ENCODE measurements at places on chromosomes 1 and 21.

- no peak for DNase-seq
Measured at GRCh38 chr1:46248122-46248920, 758 bp downstream of the RAD54L start.

DNA sequence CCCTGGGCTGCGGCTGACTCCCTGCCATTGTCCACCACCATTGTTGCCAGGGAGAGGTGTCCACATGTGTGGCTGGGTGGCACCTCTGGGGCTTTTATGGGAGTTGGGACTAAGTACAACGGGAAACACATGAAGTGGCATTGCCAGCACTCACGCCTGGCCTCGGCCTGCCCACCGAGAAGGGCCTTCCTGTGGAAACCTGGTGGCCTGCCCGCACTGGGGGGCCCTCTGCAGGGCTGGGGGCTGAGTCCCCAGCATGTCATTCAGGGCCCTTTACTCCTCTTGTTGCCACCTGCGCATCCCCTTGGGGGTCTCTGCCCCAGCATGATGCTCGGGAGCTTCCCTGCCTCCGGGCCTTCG, 35.5 kb upstream of the RUNX3 start:
- DNase-seq, result no peak

DNA sequence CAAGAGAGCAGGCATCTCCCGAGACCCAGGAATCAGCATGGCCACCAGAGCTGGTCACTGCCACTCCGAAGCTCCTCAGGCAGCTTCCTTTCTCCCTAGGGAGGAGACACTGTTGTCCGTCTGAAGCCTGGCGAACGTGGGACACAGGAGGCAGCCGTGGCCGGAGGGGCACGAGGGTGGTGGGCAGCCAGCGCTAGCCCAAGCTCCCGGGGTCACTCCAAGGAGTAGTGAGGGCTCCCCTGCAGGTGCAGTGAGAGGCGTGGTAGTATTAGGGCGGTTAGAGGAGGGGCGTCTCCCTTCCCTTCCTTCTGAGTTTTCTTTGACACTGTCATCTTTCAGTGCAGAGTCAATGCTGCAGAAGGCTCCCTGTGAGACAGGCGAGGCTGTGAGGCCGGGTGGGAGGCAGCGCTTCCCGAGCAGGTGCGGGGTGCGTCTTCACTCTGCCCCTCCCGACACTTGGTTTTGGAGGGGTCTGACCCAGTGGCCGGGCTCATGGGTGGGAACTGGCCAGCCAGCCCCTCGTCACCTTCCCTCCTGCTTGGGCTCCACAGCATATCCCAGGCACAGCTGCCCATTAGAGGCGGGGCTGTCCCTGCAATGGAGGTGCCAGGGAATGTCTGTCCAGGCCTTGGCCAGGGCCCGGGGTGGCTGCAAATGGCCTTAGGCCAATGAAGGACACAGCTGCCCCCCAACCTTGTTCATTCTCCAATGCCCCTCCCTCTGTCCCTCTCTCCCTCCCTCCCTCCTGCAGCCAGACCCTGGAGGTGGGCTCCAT, 171.6 kb upstream of the ARHGEF16 start:
- no peak for DNase-seq

GRCh38 chr1:35180776-35181374, 12.1 kb downstream of the SFPQ start:
- no peak for DNase-seq

GRCh38 chr1:27391511-27392095, 819 bp upstream of the GPR3 start:
- DNase-seq, result no peak

DNA sequence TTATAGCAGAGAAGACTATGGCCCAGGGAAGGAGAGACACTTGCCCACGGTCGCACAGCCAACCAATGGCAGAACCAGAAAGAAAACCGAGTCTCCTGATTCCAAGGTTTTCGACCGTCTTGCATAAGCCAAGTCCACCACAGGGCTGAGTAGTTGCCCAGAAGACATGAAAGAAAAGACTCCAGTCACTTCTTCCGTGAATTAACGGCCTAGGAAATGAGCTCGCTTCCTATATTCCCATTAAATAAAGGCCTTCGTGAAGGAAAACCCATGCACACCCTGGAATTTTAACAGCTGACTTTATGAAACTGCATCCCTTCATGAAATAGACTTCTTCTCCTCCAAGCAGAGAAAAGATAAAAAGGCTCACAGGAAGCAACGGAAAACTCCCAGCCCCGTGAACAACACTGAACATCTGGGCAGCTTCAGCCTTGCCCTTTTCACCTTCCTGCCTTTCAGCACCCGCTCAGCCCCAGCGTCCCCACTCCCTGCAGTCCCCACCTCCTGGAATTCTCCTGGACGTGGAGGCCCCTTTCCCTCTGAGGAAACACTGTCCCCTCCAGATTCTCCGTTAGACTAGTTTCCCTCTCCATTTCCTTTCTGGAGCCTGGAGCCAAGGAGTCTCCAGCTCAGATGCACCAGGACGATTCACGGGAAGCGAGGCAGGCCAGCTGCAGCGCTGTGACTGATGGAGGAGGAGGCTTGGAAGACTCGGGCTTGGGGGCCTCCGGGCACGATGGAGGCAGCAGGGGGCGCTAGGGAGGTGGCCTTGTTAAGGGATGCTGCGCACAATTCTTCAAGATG, 2.7 kb upstream of the MYOC start:
- peak; percentile 41 for DNase-seq

DNA sequence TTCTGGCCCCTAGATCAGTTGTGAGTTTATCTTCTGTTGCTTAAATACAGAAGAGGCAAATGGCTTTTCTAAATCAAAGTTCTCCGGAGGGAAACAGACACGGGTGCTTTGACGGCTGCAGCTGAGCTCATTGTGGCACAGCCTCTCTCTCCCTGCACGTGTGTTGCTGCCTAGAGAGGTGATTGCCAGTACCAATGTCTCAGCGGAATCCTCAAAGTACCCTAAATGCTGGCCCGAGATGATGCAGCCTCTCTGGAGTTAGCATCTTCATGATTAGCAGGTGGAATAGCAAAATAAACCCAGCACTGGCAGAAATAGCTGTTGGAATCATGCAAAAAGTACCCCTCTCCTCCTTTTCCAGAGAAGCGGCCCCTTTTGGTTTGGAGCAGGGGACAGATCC, 192.2 kb downstream of the PRDM2 start:
- DNase-seq, result no peak

DNA sequence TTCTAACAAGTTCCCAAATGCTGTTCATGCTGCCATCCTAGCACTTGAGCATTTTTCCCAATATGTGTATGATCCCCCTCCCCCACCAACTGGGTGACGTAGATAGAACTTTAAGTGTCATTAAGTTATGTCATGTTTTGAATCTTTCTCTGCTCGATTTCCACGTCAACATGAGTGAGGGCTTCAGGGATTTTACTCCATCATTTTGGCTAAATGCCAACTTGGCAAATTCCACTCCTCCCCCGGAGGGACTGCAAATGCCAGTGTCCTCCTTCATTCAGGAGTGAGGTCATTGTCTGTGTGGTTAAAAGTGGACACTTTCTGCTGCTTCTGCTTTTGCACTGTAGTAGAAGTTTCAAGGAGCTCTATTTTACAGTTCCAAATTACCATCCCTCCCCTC, 201.7 kb downstream of the FGGY start:
- no peak for DNase-seq

- DNase-seq, result no peak
Measured at GRCh38 chr21:18443701-18444100, 40.1 kb upstream of the TMPRSS15 start.

DNA sequence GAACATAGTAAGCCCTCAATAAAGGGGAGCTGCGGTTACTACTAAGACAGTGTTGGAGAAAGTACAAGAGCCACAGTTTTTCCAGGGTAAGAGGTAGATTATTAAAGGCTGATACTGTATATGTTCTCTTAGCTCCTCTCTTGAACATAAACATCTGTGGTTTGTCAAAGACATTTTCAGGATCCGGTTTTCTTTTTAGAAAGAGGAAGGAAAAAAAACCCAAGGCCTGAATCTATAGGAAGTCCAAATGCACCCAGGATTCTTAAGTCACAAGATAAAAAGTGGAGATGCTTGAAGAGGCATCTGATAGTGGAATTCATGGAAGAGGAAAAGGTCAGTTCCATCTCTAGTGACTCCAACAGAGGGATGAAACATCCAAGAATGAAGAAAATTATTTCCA, 24.6 kb upstream of the SLC45A3 start:
- DNase-seq, result no peak

- DNase-seq, result no peak
Measured at GRCh38 chr21:32918478-32919120, 107.1 kb upstream of the OLIG2 start.

DNA sequence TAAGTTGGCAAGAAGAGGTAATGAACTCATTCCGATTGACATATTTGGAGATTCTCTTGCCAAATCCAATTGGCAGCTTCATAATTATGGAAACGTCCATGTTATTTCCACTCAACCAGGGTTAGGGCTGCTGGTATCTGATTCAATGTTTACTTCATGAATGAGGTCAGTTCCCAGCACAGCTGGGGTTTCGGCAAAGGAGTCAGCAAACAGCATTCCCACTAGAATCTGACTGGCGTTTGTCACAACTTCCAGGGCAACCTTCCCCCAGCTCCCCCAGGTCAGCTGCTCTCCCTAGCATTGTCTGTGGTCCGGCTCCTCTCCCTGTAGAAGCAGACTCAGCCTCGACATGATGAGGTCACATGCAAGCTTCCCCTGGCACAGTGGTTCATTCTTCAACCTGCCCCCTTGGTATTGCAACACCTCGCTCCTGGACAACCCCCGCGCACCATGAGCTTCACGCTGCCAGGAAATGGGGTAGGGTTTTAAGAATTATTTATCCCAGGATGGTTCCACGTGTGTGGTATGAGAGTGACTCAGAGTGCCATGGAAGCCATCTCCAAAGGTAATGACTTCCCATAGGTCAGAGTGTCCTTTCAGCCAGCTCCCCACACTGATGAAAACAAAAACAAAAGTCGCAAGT, 100.7 kb upstream of the SLC25A33 start:
- no peak for DNase-seq

GRCh38 chr1:208842451-208842850, 598.3 kb upstream of the PLXNA2 start:
- DNase-seq, result no peak

GRCh38 chr1:149845416-149845815, 54.0 kb upstream of the BOLA1 start:
- DNase-seq, result no peak

GRCh38 chr1:205961991-205962820, 18.9 kb upstream of the SLC26A9 start:
- peak; percentile 89 for DNase-seq

DNA sequence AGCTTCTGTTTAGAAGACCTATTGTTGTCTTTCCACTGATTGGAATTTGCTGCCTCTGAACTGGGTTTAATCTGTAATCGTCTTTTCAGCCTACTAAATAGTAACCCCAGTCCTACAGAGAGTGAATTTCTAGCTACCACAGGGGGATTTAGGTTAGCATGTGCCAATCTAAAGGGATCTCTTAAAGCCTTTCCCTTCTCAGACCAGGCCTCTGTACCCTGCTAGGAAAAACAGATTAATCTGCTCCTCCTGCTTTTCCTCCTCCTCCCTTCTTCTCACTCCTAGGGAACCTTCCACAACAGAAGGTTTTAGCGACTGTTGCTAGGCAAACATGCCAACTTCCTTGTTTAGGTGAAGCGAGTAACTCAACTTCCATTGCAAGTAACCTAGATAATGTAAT, 1.3 kb upstream of the RC3H1 start:
- DNase-seq, result no peak

- no peak for DNase-seq
Measured at GRCh38 chr1:11653101-11653860, 948 bp downstream of the FBXO2 start.

DNA sequence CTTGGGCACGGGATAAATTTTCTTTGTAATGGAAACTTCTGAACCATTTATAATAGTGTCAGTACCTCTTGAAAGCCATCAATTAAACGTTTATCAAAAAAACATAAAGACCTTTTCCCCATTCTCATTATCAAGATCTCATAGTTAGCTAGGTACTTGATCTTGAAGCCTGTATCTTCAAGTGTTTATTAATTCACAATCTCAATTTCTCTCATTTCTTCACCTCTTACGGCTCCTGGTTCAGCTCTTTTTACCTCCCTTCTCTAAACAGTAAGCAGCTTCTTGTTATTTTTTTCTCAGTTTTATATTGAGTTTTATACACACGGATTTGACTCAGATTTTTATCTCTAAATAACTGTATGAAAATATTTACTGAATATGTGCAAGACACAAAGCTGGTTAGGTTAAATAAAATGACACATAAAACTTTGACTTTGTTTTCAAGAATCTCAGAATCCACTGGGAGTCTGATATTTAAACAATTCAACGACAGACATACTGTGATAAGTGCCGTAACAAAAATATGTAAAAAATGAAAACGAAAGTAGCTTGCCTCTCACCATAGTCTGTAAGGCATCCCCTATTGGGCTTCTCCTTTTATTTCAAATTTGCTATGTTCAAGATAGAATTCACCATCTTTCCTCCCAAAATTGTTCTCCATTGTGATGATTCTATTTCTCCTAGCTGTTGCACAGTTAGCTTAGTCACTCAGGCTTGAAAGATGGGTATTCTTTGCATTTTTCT, 411.6 kb upstream of the ZRANB2 start:
- DNase-seq, result no peak

GRCh38 chr1:65791396-65791795, 1.3 kb upstream of the PDE4B start:
- DNase-seq, result no peak

- no peak for DNase-seq
Measured at GRCh38 chr1:201251851-201252430, 31.4 kb upstream of the PKP1 start.

- DNase-seq, result no peak
Measured at GRCh38 chr1:224589006-224589405, 27.1 kb upstream of the CNIH3 start.

GRCh38 chr1:150895618-150896017, 8.7 kb downstream of the CTXND2 start:
- DNase-seq, result no peak

- no peak for DNase-seq
Measured at GRCh38 chr1:159944623-159945455, 574 bp downstream of the IGSF9 start.

GRCh38 chr1:55542901-55543504, 327.8 kb upstream of the USP24 start:
- no peak for DNase-seq

DNA sequence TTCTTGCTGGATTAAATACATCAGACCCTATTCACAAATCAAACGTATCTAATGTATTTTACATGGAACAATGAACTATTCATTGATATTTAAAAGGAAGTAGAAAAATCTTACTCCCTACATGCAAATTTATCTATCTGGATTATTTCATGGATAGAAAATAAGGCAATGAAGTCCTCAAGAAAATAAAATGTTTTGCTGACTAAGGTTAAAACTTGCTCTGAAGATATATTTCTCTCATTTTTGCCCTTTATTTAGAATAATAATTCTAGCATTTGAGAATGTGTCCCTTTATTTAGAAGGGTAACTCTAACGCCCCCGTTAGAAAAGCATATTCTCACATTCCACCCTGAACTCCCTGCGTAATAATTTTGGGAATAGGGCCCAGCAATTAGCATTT, 627.0 kb upstream of the ZP4 start:
- DNase-seq, result no peak

GRCh38 chr1:198079432-198079951, 77.3 kb upstream of the NEK7 start:
- DNase-seq, result no peak

DNA sequence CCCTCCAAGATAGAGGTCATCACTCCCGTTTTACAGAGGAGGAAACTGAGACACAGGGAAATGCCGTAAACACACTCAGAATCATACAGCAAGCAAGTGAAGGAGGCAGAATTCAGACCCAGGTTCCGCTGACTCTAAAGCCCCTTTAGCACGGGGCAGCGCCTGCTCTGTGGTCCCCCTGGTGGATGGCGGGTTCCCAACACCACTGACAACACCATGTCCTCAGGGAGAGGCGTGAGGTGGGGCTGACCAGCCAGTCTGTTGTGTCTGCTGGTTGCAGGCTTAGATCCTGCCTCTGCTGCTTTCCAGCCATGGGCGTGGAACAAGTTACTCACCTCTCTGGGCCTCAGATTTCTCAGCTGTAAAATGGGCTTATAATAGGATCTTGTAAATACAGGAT, 617.3 kb downstream of the MATN1 start:
- no peak for DNase-seq

Data from NCI-H187 (cell line).